Bronchial smooth muscle cell (primary cell): ENCODE measurements at places on chromosomes 3 and 15. TPM values are rescaled to one million over a fixed set of nuclear protein-coding genes. Genes with fewer than 3 reads are reported as not detected.

The CSTA gene
- 1.6 and 6.6 TPM in 2 replicates for total RNA-seq

The SNTN gene
- not detected in 2 replicates for total RNA-seq

The ESYT3 gene
- 0.16 TPM in 1 of 2 replicates, not detected in the other for total RNA-seq

The TRIM71 gene
- total RNA-seq, result not detected in 2 replicates

The LARP6 gene
- 83.7 and 93.6 TPM in 2 replicates for total RNA-seq

The CIDEC gene
- not detected in 2 replicates for total RNA-seq

The CHMP2B gene
- total RNA-seq, result 7.8 and 18.6 TPM in 2 replicates

The SEMA3B gene
- 31.7 and 36.9 TPM in 2 replicates for total RNA-seq

The FAM3D gene
- not detected in 2 replicates for total RNA-seq

The GREM1 gene
- 66.7 and 213 TPM in 2 replicates for total RNA-seq

The HTR3E gene
- total RNA-seq, result not detected in 2 replicates

The GPR27 gene
- not detected in 2 replicates for total RNA-seq

The THAP10 gene
- 1.3 and 1.5 TPM in 2 replicates for total RNA-seq

The CFAP20DC gene
- total RNA-seq, result 1.0 and 1.6 TPM in 2 replicates
